ENCODE measurements at places on chromosomes 1 and 21.

DNA sequence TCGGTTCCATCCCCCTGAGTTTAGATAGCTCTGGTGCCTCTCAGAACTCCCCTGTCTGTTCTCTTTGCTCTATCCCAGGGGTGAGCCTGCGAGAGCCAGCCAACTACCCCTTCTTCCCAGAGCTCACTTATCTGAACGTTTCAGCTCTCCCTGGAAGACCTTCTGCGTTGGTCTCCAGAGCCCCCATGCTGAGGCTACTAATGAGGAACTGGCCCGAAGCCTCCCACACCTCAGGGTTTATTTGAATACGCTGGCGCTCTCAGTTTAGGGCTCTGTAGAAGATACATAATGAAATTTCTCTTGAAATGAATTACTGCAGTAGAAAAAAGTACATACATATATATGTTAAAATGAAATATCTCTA is 43.5 kb downstream of the TCEANC2 start:
- DNase-seq = no peak

DNA sequence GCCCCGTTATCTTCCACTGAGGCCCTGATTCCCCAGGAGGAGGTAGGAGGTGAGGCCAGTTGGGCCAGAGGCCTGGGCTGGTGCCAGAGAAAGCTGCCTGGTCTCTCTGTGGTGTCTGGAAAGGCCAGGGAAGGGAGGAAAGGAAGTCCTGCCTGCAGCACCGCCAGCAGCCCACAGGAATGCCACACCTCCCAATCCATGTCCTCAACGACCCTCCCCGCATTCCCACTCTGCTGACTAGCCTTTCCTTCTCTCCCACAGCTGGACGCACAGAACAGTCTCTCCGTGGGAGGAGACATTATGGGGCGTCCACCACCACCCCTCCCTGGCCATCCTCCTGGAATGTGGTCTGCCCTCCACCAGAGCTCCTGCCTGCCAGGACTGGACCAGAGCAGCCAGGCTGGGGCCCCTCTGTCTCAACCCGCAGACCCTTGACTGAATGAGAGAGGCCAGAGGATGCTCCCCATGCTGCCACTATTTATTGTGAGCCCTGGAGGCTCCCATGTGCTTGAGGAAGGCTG is 18.0 kb downstream of the CSF1 start:
- no peak for DNase-seq

DNA sequence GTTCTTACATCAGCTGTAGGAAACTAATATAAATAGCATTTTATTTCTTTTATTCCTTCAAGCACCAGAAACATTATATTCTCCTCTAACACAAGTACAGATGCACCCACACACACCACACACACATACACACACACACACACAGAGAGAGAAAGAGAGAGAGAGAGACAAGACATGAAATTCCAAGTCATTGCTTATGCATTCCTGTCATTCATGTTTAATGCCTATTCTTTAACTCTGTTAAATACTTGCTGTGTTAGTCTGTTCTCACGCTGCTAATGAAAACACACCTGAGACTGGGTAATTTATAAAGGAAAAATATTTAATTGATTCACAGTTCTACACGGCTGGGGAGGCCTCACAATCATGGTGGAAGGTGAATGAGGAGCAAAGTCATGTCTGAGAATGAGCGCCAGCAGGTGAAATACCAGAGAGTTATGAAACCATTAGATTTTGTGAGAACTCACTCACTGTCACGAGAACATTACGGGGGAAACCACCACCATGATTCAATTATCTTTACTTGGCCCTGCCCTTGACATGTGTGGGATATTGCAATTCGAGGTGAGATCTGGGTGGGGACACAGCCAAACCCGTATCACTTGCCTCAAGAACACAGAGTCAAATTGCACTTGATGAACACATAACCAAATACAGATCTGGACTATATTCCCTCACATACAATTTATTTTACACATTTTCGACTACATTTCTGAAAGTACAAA is 1058.1 kb upstream of the TMPRSS15 start:
- DNase-seq = no peak

DNA sequence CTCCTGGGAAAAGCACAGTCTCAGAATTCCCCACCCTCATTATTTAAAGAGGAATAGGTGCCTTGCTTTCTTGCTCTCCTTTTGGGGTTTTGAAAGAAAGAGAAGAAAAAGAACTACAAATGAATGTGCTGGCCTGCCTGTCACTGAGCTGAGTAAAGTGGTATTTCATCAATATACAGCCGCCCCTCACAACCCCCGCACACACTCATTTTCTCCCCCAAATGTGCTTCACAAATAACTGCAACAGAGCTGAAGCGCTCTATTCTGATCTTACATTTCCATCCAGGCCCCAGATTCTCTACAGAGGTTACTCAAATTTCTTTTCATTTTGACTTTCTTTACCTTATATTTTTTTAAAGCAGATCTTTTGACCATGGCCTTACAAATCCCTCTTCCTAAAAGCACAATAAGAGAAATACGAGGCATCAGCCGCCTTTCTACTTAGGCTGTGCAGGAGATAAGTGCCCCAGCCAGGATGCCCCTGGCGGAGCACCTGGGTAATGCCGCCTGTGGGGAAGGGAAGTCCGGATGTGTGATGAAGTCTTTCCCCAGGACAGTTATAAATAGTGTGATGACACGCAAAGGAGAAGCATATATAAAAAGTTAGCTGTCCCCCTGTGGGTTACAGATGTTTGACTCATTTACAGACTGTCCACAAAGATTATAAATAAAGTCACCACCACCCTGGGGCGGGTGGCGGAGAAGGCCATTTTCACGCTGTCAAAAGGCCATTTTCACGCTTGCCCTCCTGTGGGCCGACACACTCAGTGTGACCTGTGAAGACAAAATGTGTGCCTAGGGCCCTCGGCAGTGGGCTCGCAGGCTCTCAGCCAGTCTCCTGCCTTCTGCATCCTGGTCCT is 6.5 kb downstream of the KCNN3 start:
- DNase-seq = no peak

Data from stimulated activated CD4-positive, alpha-beta T cell treated with anti-CD3 and anti-CD28 coated beads, Interleukin-2, amount 100 ng/mL, for 4 hours (primary cell).